ENCODE measurements at places on chromosomes 16 and 17.

DNA sequence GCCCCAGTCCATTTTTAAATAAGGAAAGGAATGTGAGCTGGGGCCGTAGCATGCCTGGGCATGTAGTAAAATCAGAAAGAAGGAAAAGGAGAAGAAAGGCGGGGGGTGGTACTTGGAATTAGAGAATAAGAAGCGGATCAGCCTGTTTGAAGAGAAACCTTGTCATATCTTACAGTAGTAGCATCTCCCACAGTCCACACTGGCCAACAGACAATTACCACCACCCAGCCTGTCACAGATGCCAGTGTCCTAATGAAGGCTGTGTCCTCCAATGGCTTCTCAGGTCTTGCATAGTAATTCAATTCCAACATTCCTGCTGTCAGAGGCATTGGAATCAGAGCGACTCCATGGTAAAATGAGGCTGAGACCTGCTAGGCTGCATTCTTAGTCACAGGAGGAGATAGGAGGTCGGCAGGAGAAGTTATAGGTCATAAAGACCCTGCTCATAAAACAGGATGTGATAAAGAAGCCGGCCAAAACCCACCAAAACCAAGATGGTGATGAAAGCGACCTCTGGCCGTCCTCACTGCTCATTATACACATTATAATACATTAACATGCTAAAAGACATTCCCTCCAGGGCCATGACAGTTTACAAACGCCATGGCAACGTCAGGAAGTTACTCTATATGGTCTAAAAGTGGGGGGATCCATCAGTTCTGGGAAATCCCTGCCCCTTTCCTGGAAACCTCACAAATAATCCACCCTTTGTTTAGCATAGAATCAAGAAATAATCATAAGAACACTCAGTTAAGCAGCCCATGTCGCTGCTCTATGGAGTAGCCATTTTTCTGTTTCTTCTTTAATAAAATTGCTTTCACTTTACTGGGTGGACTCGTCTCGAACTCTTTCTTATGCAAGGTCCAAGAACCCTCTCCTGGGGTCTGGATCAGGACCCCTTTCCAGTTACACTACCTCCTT lies 9.6 kb upstream of the AKAP10 start:
- no peak for DNase-seq

GRCh38 chr17:40122999-40123810 lies 1.4 kb downstream of the MSL1 start:
- peak; percentile 43 for DNase-seq

GRCh38 chr16:48479329-48479728 lies 94.1 kb upstream of the SIAH1 start:
- no peak for DNase-seq

DNA sequence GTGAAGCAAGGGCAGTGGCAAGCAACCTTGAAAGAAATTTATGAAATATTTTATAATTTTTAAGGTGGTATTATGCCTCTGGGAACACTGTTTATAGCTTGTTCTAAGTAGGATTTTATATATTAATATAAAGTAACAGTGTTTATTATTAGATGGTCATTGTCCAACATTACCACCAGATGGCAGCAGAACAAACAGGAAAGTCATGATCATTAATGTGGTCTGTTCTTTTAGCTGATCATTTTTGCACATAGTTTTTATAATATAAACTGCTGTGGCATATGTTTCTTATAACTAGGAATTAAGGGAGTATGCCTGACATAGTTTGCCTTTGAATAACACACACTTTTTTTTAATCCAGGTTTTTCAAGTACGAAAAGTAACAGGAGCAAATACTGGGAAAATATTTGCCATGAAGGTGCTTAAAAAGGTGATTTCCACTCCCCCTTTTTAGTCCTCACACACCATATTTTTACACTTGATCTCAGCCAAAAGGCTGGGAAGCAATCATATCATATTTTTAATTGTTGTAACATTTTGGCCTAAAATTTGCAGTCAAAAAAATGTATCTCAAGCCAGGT lies 21.4 kb downstream of the RPS6KB1 start:
- DNase-seq: no peak

DNA sequence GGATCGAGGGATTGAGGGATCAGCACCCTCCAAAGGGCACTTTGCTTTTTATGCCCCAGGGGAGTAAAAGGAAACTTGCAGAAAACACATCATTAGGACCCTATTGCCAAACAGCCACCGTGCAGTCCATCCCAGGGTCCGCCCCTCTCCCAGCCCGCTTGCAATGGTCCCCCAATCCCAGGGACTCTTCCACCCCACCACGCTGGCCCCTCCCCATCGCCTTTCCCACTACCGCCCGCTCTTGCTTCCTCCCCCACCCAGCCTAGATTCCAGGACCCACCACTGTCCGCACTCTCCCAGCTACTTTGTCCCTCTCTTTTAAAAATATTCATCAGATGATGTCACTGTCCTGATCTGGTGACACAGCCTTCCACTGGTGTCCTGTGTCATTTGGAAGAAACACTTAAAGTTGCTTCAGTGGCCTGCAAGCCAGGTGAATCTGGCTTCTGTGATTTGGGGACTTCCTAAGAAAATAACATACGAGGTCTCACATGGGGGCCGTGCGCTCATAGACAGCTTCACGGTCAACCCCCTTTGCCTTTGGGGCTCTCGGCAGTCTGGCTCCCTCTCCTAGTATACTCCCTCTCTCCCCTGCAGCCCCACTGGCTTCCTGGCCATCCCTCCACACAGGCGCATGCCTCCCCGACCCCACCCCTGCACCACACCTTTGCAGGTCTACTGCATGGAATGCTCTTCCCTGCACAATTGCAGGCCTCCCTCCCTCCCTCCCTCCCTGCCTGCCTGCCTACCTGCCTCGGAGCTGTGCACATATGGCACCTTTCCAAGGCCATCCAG lies 127.9 kb downstream of the RBFOX3 start:
- no peak for DNase-seq

GRCh38 chr17:60751884-60752283 lies 74.2 kb downstream of the BCAS3 start:
- DNase-seq: no peak

- DNase-seq: peak; percentile 3
Measured at GRCh38 chr17:28416703-28417311, 10.8 kb upstream of the SLC46A1 start.

GRCh38 chr16:49491771-49492761 lies 118.5 kb downstream of the C16orf78 start:
- DNase-seq: peak; percentile 24

GRCh38 chr17:43697937-43698336 lies 36.2 kb upstream of the MEOX1 start:
- DNase-seq: no peak

DNA sequence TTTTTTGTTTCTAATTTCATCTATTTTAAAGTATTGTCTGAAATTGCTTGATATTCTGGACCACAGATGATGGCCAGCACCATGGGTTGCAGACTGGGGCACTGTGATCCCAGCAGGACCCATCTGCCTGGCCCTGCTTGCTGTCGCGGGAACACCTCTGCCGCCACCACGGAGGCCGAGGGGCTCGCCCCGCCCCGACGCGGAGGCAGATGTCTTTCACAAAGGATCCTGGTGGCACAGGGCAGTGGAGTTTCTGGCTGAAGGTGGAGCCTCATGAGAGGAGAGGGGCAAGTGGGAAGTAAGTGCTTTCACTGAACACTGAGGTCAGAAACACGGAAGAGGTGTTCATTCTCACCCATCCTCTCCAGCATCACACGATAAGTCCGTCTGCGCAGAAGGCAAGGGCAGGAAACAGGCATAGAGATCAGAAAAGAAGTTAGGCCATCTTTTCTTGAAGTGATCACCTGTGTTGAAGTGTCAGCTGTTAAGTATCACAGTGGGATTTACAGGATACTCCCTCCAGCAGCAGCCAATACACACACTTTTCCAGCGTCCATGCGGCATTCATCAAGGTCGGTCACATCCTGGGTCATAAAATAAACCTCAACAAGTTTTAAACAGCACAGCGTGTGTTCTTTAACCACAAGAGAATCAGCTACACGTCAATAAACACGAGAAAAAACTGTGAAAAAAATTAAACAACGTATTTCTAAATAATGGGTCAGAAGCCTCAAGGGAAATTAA lies 194.5 kb downstream of the RPTOR start:
- no peak for DNase-seq

- DNase-seq: peak; percentile 29
Measured at GRCh38 chr17:34252444-34253138, 2.5 kb upstream of the CCL2 start.

DNA sequence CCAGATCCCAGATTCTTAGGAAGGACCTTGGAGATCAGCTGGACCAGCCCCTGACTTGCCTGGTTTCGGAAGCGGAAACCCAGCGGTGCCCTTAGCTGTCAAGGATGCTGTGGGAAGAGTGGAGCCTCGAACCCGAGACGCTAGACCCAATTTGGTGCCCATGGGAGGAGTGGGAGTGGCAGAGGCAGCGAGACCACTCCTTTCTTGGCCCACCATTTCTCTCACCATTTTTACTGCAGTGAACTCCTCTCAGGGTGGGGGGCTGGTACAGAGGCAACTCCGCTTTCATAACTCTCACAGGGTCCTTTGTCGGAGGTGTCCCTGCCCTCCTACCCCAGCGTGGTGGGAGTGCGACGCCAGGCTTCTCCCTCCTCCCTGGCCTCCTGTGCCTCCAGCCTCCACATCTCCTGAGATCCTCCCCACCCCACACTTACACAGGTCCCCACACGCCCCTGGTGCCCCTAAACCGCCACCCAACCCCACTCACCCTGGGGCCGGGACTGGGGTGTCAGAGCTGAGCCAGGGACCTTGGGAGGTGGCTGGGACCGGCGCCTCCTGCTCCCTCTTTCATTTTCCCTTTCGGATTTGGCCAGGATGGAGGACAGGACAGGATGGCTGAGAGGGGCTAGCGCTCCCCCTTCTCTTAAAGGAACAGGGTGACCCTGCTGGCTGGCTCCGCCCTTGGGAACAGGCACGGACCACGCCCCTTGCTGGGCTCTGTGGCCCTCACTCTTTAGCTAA lies at the start of gene GJD3:
Gene GJD3, minus strand, starts transcription at position 617 of the 741 bp plus-strand sequence. CDS start 922 bp downstream, outside the sequence.
- DNase-seq: no peak

DNA sequence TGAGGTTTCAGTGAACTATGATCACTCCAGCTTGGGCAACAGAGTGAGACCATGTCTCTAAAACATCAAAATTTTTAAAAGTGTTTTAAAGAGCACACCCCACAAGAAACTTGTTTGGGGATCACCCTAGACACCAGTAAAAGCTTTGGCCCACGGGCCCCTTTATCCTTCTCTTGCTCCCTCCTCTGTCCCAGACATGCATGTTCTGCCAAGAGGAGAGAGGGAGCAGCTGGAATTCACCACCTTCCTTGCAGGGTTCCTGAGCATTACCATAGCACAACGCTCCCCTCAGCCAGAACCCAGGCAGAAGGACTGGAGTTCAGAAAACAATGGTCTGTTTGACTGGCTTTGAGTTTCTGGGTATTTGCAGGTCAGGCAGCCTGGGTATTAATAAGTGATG lies 214.3 kb upstream of the CDH5 start:
- DNase-seq: no peak

- no peak for DNase-seq
Measured at GRCh38 chr16:31229501-31229900, 12.6 kb upstream of the PYDC1 start.

GRCh38 chr17:1038459-1039122 lies 41.7 kb downstream of the TIMM22 start:
- DNase-seq: no peak

DNA sequence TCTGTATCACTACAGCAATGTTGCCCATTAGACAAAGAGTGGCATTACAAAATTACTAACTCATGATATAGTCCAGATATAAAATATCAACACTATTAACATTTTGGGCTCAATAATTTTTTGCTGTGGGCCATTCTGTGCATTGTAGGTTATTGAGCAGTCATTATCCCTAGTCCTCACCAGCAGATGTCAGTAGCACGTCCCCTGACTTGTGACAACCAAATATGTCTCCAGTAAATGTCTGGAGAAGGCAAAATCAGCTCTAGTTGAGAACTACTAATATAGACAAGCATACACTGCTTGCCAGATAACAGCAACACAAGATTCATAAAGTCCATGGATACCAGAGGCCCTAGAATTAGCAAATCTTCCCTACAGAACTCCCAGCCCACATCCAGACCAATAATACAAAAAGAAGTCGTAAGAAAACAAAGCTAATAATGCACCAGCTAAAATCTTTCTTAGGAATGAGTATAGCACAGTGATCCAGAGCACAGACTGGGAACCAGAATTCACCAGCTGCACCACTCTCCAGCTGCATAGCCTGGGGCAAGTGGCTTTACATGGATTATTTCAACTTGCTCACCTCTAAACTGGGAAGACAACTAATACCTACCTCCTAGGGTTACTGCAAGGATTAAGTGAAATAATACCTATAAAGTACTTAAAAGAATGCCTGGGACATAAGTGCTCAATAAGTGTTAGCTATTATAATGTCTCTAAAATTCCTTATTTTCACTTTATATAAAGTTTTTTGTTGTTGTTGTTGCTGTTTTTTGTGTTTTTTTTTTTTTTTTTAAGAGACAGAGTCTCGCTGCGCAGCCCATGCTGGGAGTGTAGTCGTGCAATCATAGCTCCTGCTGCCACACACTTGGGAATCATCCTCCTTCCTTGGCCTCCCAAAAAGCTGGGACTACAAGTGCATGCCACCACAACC lies 23.7 kb downstream of the HELZ start:
- no peak for DNase-seq

DNA sequence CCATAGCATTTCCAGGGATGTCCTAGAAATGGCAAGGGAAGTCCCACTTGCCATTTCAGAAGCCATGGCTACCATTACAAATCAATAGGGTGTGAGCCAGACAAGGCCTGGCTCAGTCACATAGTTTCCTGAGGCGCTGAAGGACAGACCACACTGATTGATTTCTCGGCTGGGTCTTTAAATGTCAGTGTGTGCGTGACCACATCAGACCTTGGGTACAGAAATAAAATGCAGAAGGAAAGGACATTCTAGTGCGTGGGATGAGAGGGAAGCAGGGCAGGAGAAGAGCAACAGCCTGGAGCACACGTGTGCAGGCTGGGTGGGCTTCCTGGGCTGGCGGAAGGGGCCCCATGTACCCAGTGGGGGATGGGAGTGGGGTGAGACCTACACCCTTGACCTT lies 58.7 kb upstream of the LYRM9 start:
- DNase-seq: no peak

DNA sequence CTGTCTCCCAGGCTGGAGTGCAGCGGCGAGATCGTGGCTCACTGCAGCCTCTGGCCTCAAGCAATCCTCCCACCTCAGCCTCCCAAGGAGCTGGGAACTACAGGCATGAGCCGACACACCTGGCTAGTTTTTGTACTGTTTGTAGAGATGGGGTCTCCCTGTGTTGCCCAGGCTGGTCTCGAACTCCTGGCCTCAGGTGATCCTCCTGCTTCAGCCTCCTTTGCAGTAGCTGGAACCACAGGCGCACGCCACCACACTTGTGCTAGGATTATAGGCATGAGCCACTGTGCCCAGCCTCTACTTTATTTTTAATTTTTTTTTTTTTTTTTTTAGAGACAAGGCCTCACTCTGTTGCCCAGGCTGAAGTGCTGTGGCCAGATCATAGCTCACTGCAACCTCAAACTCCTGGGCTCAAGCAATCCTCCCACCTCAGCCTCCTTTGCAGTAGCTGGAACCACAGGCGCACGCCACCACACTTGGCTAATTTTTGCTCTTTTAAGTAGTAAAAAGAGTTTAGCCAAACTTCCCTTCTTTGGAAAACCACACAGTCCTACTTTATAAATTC lies 4.4 kb downstream of the NTAN1 start:
- DNase-seq: no peak

GRCh38 chr17:6940186-6940649 lies 55.6 kb upstream of the ALOX12 start:
- peak; percentile 2 for DNase-seq

Data from caudate nucleus (tissue), 63 donors.